ENCODE measurements at places on chromosomes 2 and 18. TPM values are rescaled to one million over a fixed set of nuclear protein-coding genes. Genes with fewer than 3 reads are reported as not detected.

GRCh38 chr2:145379934-145380333 is 860.0 kb upstream of the ZEB2 start:
- peak; percentile 27 for DNase-seq

DNA sequence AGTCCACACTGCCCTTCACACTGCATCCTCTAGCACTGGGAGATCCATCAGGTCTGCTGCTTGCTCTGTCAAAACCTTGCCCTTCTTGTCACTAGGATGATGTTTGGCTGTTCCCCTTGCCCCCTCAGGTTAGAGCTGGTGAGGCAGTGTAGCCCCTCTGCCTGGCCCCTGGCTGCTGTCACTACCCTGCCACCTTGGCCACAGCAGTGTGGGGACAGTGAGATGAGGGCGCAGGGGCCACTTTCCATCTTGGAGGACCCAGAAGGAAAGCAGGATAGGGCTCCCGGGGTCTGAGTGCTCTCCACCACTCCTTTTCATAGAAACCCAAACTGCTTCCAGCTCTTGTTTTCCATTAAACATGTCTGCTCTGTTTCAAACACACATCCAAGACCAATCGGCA is 19.9 kb downstream of the THSD7B start:
- DNase-seq: no peak

DNA sequence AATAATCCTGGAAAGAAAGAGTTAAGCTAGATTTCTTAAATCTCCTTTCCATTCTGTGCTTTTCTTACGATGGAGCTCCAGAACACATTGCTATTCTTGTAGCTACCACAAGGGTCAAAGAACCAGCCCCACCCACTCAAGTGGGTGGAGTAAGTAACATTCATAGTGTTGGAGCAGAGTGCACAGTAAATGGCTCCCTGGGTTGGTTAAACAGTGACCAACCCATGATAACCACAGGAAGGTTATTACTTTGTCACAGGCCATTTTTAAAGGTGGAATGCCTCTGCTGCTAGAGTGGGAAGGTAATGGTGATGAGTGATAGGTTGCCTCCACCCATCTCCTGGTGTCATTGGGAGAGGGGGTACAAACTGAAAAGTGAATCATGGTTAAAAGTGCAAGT is 13.9 kb downstream of the ARPC2 start:
- no peak for DNase-seq

GRCh38 chr2:43129676-43130547 is 96.5 kb downstream of the ZFP36L2 start:
- DNase-seq: no peak

- DNase-seq: no peak
Measured at GRCh38 chr2:238651306-238652052, 196.4 kb upstream of the TWIST2 start.

GRCh38 chr2:177328056-177328455 is 63.5 kb upstream of the NFE2L2 start:
- no peak for DNase-seq

DNA sequence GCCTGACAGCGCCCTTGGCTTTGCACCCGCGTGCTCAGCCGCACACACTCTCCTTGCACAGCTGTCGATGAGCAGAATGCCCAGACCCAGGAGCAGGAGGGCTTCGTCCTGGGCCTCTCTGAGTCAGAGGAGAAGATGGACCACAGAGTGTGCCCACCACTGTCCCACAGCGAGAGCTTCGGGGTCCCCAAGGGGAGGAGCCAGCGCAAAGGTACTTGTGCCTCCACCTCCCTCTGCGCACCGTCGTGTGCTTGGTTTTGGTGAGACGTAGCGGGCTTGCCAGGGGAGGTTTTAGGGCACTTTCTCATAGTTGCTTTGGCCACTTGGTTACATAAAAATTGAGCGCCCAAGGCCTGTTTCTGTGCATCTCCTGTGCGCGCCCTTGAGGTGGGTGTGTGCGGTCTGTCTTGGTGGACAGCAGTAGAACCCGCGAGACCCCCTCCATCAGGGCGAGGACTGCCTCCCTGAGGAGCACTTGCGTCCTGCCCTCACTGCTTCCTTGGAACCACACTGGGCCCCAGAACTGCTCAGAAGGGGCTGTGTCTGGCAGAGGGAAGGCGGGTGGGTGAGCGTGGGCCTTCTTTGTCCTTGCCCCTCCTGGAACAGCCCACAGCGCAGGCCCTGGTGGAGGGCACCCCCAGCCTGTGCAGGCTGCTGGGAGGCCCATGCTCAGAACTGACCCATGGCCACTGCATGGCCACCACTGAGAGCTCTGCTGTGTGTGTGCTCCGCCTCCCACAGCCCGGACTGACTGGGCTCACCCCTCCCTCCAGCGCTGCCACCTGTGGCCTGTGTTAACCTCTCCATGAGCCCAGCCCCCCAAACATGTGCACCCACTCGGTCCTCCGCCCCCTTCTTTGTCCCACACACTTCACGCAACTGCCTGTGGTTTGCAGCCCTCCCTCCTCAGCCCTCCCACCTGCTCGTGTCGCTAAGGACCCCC is 95.9 kb downstream of the DGKD start:
- DNase-seq: no peak

DNA sequence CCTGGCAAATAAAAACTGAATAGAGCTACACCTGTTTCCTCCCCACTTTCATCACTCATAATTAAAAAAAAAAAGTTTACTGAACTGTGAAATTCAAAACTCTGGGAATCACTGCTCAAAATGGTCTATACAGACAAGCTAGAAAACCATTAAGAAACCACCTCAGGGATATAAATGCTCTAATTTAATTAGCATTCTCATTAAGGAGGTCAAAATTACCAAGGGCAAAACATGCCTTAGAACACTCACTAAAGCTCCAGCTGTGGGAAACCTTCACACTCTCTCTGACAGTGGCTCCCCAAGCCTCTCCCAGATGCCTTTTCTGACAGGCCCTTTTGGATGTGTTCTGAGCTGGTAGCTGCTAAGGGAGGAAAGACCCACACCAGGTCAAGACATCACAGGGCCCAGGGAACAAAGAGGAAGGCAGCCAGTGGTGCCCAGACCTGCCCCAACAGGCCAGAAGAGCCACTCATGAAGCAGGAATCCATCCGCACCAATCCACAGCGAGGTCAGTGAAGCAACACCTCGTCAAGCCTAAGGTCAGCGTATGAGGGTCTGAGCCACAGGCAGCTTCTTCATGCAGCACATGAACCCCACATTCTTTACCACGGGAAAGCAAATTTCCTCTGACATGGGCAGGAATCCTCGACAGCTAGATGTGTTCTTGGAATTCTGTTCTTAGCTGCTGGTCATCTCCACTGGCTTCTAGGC is 35.6 kb downstream of the XDH start:
- DNase-seq: no peak

GRCh38 chr2:42957109-42957860 is 164.9 kb upstream of the HAAO start:
- DNase-seq: no peak

Gene POTEC
- polyA plus RNA-seq: not detected

Gene DAPL1
- polyA plus RNA-seq: not detected

Gene COA5
- polyA plus RNA-seq: 24.4 TPM

All from BJ (cell line).